WTC11 (cell line): ENCODE measurements at places on chromosomes 1 and 21. TPM values are rescaled to one million over a fixed set of nuclear protein-coding genes. Genes with fewer than 3 reads are reported as not detected.

Gene TINAGL1
- total RNA-seq = 7.2 to 8.4 TPM (median 8.4 TPM) in 3 replicates

Gene CFAP126
- not detected in 3 replicates for total RNA-seq

Gene OR2AK2
- not detected in 3 replicates for total RNA-seq

Gene OR2L3
- not detected in 3 replicates for total RNA-seq

Gene SLC45A1
- total RNA-seq = 2.0 to 2.3 TPM (median 2.3 TPM) in 3 replicates

Gene TAL1
- 0.41 to 0.63 TPM (median 0.57 TPM) in 3 replicates for total RNA-seq

Gene AIRE
- total RNA-seq = 0.05 to 0.09 TPM in 2 of 3 replicates, not detected in the other

Gene VAV3
- total RNA-seq = 7.7 to 10.0 TPM (median 8.3 TPM) in 3 replicates

Gene LCE6A
- not detected in 3 replicates for total RNA-seq

Gene ADAM30
- total RNA-seq = not detected in 3 replicates

Gene ZYG11A
- 5.2 to 7.3 TPM (median 6.1 TPM) in 3 replicates for total RNA-seq

Gene NMNAT2
- total RNA-seq = 8.8 to 10.5 TPM (median 8.9 TPM) in 3 replicates

Gene ELF3
- 13.7 to 15.0 TPM (median 14.4 TPM) in 3 replicates for total RNA-seq

Gene FHL3
- 28.1 to 34.4 TPM (median 28.1 TPM) in 3 replicates for total RNA-seq
